ENCODE measurements at places on chromosomes 3 and 15. TPM values are rescaled to one million over a fixed set of nuclear protein-coding genes. Genes with fewer than 3 reads are reported as not detected.

TRIM42 gene
- total RNA-seq = not detected

ANKUB1 gene
- not detected for total RNA-seq

TICRR gene
- total RNA-seq = 10.1 TPM

MESP2 gene
- 0.50 TPM for total RNA-seq

PPP1R14D gene
- 0.21 TPM for total RNA-seq

SCG5 gene
- 2.3 TPM for total RNA-seq

PFN2 gene
- total RNA-seq = 178 TPM

MAGI1 gene
- 4.6 TPM for total RNA-seq

GASK1A gene
- not detected for total RNA-seq

CDHR4 gene
- 0.24 TPM for total RNA-seq

PLA1A gene
- total RNA-seq = 0.37 TPM

MYRIP gene
- not detected for total RNA-seq

SLC51A gene
- total RNA-seq = not detected

PLSCR2 gene
- total RNA-seq = 0.11 TPM

STRIT1 gene
- total RNA-seq = not detected

HTR3E gene
- total RNA-seq = not detected

IQCF5 gene
- total RNA-seq = not detected

IL5RA gene
- not detected for total RNA-seq

SPATA16 gene
- total RNA-seq = not detected

C2CD4A gene
- 0.14 TPM for total RNA-seq

Data from A549 treated with dexamethasone at 1 μM for 4 hours (cell line).